Prostate gland (tissue), 2 donors: ENCODE measurements at places on chromosomes 11 and 22. TPM values are rescaled to one million over a fixed set of nuclear protein-coding genes. Genes with fewer than 3 reads are reported as not detected.

DNA sequence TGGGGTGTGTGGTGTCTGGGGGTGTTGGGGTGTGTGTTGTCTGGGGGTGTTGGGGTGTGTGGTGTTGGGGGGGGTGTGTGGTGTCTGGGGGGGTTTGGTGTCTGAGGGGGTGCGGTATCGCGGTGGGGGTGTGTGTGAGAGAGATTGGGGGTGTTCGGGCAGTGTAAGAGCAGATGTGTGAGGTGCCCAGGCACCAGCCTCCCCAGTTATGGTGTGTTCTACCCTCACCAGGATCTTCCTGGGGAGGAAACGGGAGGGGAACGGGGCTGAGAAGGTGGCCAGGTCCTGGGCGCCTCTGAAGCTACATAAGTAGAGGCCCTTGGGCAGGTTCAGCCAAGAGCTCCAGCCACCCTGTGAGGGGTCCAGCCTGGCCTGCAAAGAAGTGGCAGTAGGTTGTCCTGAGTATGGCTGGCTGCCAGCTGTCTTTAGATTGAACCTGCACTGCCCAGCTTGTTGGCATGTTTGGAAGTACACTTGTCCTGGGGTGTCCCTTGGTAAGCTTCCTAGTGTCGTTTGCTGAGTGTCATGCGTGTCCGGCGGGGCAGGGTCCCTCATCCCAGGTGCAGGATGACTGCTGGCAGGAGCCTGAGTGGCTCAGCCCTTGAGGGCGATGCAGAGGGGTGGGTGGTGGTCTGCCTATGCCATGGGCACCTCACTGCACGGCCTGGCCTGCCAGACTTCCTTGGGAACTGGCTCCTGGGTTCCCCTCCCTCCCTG is 6.5 kb upstream of the TRMT2A start:
- DNase-seq, result no peak

DNA sequence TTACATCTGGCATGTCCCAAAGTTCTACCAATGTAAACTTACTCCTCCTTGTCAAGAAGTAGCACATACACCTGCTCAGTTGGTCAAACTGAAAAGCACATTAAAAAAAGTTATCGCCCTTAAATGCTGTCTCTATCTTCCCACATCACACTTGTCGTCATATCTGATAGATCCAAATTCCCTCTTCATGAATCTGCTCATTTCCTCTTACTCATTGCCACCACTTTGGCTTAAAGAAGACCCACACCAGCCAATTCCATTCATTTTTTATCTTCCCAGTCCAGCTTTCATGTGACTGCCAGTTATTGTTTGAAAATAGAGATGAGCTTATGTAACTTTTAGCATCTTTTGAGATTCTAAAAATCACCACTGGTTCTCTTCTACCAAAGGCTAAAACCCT is 305.9 kb upstream of the MTNR1B start:
- DNase-seq, result no peak

GRCh38 chr22:23793326-23793725 is 6.6 kb downstream of the SMARCB1 start:
- DNase-seq, result no peak

DNA sequence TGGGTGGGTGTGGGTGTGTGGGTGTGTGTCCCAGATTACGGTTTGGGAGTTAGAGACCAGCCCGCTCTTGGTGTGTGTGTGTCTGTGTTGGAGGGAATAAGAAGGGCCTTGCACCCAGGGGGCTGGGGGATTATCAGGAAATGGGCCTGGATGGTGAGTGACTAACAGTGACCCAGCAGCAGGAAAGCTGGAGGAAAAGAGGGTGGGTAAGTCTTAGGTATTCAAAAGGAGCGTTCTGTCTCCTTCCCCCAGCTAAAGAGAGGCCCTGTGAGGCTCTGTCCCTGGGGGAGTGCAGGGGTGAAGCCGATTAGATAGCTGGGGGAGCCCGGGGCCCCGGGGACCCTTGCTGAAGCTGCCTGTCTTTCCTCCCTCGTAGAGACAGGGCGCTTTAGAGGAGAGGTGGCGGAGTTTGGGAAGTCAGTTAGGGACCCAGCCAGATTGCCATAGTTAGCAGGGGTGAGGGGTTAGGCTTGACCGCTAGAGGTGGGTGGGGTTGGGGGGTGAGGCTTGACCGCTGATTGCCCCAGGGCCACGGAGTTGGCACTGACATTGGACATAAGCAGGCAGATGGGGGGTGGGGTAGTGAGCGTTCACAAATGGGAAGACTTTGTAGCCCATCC is 1.5 kb downstream of the OAF start:
- DNase-seq, result no peak

DNA sequence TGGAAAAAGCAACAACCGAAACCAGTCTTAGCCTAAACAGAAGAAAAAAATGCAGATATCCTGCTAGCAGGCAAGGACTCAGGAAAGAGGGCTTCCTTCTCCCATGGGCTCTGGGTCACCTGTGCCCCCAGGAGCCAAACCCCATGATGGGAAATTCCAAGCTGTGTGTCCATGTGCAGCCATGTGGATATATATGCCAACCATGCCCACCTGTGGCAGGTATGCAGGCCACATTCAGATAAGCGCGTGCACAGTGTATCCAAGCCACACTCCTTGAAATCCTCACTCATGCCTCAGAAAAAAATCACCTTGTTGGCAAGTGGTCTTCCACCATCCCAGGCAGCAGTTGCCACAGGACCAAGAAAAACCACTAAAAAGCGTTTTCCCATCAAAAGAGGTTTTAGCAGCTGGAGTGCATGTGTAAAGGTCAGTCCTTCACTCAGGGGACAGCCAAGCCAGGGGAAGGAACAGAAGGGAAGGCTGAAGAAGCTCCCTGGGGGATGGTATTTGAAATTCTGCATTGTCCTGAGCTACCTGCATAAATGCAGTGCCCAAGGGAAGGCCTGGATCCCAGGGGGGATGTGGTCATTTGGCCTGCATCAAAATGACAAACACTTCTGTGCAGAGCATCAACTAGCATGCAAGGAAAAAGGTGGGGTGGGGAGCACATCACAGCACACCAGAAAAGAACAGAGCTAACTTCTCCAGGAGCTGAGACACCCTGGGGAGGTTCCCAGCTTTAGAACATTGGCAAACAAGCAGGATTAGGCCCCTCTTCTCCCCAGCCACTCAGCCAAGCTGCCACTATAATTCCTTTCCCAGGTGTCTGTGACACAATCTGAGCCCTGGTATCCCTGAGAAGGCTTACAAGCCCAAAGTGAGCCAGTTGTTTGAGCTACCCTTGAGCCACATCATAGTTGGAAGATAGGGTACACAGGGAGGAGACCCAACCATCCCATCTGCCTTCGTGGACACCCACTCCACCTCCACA is 76.2 kb downstream of the GALNT18 start:
- DNase-seq, result no peak

- no peak for DNase-seq
Measured at GRCh38 chr22:28044546-28045173, 125.6 kb upstream of the PITPNB start.

DNA sequence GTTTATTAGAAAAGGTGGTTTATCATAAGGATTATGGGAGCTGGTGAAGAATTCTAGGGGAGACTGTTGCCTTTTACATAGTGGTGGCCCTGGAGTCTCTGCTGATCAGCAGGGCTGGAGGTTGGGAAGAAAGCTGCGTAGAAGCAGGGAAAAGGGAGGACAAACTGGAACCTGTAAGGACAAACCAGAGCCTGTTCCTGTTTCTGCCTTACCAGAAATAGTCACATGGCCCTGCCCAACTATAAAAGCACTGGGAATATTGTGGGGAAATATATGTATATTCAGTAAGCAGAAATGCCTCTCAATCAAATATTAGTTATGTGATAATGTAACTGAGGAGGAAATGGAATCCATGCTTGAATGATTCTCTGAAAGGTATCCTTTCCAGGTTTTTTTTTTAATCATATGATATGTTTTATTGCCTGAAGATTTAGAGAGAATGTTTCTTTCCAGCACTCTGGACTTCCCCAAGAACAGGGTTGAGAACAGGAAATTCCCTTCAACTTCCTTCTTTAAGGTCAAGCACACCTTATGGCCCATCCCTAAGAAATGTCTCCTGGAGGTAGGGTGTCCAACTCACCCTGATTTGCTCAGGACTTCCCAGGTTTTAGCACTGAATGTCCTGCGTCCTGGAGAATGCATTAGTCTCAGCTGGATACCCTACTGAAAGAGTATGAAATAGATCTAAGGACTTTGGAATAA is 33.9 kb upstream of the SCUBE2 start:
- DNase-seq, result no peak

DNA sequence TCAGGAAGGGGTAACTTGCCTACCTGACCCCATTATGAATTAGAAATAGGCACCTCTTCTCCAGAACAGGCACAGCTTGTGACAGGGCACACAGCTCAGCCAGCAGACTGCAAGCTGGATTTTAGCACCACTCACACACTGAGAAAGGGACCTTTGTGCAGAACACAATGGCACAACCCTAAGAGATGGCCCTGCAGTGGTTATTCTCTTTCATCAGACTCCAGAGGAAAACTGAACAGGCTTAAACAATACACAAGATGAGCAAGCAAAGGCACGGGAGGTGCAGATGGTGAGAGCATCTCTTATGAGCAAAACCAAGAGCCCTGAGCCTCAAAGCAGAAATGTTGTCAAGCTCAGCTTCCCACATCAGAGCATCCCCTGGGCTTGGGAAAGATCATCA is 93.8 kb upstream of the LRRC55 start:
- no peak for DNase-seq

GRCh38 chr11:112265659-112266409 is 5.2 kb upstream of the PLET1 start:
- no peak for DNase-seq

DNA sequence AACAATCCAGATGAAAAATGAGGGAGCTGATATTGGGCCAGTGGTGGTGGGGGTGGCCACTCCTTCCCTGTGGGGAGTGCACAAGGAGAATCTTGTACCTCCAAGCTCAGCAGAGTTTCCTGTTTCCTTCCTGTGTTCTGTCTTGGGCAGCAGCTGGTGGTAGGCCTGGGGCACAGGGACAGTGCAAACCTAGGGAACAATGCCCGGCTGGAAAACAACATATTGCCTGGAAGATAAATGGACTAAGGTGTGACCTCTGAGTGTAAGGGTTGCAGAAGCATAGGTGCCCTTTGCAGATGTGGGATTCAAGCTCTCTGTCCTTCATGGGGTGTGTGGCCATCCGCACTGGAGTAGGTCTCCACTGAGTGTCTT is 5.8 kb upstream of the JAM3 start:
- no peak for DNase-seq

GRCh38 chr11:128884703-128885338 is 6.3 kb upstream of the KCNJ5 start:
- DNase-seq, result peak; percentile 78

GRCh38 chr11:37442576-37442975 is 844.5 kb upstream of the RAG2 start:
- DNase-seq, result no peak

- DNase-seq, result peak; percentile 24
Measured at GRCh38 chr11:120994091-120994859, 29.6 kb upstream of the TBCEL start.

DNA sequence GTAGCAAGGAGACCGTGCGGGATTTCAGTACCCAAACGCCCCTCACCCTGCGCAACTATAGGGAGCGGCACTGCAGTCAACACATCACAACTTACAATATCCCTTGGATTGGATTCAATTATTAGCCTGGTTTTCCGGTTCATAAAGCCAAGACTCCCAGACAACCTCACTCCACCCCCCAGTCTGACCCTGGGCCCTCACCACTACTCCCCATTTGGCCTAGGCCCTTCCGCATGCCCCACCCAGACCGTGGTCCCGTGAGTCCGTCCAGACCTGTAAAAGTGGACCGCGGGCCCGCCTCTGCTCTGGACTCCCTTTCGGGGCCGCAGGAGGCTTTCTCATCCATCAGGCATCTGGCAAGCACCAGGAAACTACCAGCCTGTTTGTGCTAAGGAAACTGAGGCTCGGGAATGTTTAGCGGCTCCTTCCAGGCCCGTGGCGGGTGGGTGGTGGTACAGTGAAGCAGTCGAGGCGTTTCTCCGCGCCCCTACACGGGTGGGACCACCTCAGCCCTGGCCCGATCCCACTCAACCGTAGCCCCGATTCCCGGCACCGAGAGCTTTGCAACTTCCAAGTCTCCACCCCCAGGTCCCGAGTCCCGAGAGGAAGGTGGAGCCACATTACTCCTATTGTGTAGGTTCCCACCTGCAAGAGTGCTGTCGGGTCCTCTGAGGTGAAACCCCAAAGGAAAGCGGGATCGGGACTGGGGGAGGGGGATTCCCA is 679 bp upstream of the DPP3 start:
- DNase-seq, result no peak

DNA sequence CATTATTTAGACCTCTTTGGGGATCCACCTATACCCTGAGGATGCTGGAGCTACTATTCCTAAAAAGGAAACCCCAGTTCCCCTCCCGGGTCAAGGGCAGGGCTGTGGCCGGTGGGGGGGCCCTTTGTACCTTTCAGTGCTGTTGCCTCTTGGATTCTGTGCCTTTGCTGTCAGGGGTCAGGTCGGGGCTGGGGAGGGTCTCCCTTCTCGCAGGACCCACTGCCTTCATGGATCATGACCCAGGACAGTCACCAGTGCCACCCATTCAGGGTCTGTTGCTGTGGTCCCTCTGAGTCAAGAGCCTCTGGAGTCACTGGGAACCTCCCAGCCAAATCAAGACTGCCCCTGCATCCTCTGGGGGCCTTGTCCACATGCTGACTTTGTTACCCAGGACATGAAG is 78.1 kb upstream of the CCND1 start:
- no peak for DNase-seq

- DNase-seq, result no peak
Measured at GRCh38 chr11:69055598-69056516, 7.1 kb downstream of the TPCN2 start.

GRCh38 chr11:82038154-82038553 is 695.5 kb downstream of the FAM181B start:
- DNase-seq, result no peak

DNA sequence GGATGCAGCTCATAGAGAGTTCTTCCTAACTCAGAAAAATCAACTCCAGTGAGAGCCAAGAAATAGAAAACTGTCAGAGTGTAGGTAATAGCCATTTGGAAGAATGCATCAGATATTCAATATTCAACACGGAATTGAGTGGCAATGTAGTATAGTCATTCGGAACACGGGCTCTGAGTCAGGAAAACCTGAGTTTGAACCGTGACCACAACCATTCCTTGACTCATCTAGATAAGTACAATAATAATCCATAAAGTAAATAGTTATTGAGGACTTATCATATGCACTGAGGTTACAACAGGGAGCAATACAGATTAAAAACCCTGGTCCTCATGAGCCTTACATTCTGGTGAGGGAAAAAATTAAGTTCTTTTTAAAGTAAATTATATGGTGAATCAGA is 62.6 kb upstream of the PHF21A start:
- no peak for DNase-seq

GRCh38 chr11:110818032-110818687 is 105.9 kb upstream of the ARHGAP20 start:
- no peak for DNase-seq

GRCh38 chr22:36330655-36331305 is 57.0 kb downstream of the MYH9 start:
- peak; percentile 62 for DNase-seq

GRCh38 chr22:35460688-35461087 is 60.7 kb downstream of the MCM5 start:
- no peak for DNase-seq

TMEM45B gene
- total RNA-seq, result 5.2 TPM

B4GALNT4 gene
- total RNA-seq, result 5.8 TPM

APOA1 gene
- not detected for total RNA-seq

C11orf87 gene
- total RNA-seq, result not detected

ESAM gene
- total RNA-seq, result 12.1 TPM

DBX1 gene
- not detected for total RNA-seq

GP1BB gene
- total RNA-seq, result 6.8 TPM

CYP2D6 gene
- total RNA-seq, result 0.73 TPM

CDC45 gene
- total RNA-seq, result 2.0 TPM

PDHX gene
- total RNA-seq, result 29.1 TPM

KRTAP5-1 gene
- total RNA-seq, result not detected

OR10A5 gene
- total RNA-seq, result not detected

MUC5AC gene
- total RNA-seq, result 0.45 TPM

OR8G1 gene
- not detected for total RNA-seq

OR52A1 gene
- total RNA-seq, result not detected
